ENCODE measurements at places on chromosomes 1 and 21.

DNA sequence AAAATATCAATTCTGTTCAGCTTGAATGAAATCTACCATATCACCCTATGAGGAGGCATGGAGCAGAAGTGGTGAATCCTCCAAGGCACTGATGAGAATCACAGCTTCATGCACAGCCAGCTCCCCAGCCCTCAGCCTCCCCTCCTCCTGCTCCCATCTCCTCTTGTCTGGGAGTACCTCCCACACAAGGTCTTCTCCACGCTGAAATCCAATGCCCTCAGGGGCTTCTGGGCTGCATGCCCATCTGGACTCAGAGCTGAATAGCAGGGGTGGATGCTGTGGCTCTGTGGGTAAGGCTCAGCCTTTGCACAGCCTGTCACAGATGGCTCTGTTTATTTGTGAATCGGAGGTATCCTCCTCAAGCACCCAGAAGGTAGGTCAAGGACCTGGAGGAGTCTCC is 48.6 kb downstream of the KCNC4 start:
- no peak for DNase-seq

GRCh38 chr1:214568328-214568727 is 16.9 kb upstream of the PTPN14 start:
- no peak for DNase-seq

GRCh38 chr1:211339631-211340041 is 13.0 kb downstream of the TRAF5 start:
- DNase-seq = no peak

DNA sequence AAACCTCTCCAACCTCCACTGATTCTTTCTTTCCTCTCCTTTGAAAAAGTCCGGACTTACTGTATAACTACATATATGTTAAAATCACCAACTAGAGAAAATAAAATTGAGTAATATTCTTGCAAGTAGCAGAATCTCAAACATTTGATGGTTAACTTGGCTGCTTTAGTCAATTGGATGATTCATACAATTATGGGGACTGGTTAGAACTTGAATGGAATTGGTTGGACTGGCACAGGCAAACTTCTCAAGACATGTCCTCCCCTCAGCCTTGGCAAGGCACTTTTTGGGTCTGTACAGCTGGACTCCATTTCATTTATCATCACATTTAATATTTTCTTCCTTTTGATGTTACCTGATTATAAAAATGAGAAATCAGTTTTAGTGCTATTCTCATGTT is 6.5 kb downstream of the WLS start:
- DNase-seq = no peak

GRCh38 chr1:56331207-56331891 is 248.0 kb downstream of the PLPP3 start:
- no peak for DNase-seq

DNA sequence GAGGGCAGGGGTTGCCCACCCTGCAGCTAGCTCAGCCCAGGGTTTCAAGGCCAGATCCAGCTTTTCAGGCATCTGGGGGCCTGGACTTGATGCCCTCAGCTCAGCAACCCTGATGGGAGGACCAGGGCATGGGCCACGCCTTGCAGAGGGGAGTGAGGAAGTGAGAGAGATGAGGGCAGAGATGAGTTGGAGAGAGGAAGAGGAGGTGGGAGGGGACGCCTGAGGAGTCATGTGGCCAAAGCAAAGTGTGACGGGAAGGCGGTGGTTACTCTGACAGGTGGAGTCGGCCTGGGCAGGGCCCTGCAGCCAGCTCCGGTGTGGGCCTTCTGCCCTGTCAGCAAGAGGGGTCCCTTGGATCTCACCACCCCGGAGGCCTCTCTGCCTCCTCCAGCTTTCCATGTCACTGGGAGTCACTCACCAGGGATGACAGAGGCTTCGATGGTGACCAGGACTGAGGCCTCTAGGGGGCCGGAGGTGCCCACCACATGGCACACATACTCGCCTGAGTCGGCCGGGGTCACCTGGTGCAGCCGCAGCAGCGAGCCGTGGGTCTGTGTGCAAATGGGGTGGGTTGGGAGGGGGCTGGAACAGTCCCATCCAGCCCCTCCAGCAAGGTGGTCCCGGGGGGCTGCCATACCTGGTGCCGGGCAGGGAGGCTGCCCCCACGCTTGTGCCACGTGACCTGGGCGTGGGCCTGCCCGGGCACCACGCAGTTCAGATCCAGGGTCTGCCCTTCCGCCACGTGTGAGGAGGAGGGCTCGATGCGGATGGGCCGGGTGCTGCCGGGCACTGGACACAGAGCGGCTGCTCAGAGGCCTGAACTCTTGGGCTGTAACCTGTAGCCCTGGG is 40.4 kb downstream of the LDLRAD2 start:
- DNase-seq = no peak

- no peak for DNase-seq
These were observed 56.2 kb downstream of the DPYD start for GRCh38 chr1:97864615-97865014.

GRCh38 chr1:226672339-226672762 is 66.7 kb downstream of the ITPKB start:
- no peak for DNase-seq

DNA sequence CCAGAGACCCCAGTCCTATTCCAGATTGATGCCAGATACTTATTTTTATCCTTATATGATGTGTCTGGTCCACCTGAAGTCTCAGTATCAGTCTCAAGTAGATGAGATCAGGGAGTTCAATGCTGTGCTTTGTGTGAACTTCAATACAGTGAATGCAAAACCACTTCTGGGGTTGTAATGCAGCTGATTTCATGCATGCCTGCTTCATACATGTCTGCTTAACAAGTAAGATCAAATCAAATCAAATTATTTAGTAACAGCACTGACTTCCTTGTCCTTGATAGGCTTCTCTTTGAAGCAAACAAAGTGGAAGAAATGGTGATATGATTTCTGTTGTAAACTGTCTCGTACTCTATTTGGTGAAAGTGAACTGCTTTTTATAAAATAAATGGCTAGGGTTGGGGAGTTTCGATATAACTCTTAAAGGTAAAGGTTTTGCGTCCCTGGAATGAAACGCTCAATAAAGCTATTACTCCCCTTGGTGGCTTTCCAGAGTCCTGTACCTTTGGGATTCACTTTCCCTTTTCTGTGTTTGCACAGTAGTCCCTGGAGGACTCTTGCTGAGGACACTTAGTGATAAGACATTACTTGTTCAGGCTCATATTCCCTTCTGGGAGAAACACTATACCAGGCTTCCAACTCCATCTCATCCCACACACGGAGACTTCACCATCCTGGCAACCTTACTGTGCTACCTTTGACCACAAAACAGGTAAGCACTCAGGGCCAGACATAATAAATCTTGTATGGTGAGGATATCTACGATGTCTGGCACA is 59.3 kb downstream of the FH start:
- no peak for DNase-seq

GRCh38 chr1:31460027-31460426 is 47.0 kb downstream of the SERINC2 start:
- DNase-seq = no peak

DNA sequence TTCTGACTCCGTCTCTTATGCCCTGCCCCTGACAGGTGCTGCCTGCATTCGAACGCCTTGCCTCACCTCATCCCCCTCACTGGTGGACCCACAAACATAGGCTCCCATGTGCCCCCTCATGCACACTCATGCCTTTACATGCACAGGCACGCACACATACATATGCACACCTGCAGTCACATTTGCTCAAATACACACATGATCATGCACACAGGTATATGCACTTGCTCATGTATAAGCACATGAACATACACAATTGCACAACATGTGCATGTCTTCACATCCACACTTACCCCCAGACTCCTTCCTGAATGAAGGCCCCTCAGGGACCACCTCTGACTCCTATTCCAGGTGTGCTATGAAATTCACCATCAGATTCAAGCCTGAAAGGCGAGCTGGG is 506.9 kb downstream of the PTPRU start:
- DNase-seq = no peak

- DNase-seq = peak; percentile 99
These were observed at the start of gene PCBP3 for GRCh38 chr21:45643021-45643980. TSS of gene PCBP3 (plus strand) at chr21:45643725. CDS start at chr21:45850086, 206,361 bp downstream.

GRCh38 chr1:56268519-56269140 is 310.7 kb downstream of the PLPP3 start:
- DNase-seq = no peak

DNA sequence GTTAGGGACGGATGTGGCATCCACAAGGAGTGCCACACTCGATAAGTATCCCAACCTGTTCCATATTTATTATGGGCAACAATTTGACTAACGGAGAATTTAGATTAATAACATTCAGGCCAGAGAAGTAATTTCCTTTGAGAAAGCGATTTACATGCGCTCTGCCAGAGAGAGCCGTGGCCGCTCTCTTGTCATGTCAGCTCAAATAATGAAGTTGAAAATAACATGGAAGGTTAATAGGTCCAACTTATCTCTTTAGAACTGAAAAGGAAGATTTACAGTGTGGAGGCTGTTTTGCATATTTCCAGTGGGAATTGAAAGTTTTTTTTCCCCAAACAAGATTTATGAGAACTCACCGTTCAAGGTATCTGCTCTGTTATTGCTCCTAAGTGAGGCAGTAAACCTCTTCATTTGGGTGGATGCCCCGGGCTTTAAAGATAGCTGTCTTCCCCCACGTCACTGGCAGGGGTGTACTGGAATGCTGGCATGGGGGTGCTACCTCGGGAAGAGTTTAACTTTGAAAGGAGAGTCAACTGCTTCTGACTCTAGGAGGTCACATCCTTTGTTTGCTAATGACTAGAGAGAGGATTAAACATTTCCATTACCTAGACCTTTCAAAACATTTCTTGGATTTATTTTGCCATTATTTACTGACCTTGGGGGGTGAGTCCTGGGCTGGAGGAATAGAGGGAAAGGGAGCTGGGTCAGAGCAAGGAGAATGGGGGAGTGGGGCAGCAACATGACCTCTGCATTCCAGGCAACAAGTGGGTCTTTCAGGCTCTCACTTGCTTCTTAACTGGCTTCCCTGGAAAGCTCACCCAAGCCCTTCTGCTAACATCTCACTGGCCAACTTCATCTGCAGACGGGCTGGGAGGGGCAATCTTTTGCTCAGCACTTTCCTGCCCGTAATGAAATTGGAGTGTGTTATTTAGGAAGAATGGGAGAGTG is 204.2 kb downstream of the CAMTA1 start:
- DNase-seq = no peak

GRCh38 chr21:46549650-46550049 is 55.2 kb downstream of the S100B start:
- no peak for DNase-seq

Data from stimulated activated CD4-positive, alpha-beta T cell treated with anti-CD3 and anti-CD28 coated beads, Interleukin-12 subunit alpha, Interleukin-12 subunit beta, amount 100 ng/mL, for 4 hours (primary cell).